Glutamatergic neuron (in vitro differentiated cells): ENCODE measurements at places on chromosomes 11 and 22.
A peak's percentile ranks its signal among the peaks of the same experiment; 100 is the strongest.

- no peak for DNase-seq
Observed at GRCh38 chr22:17767233-17768065, 6.8 kb downstream of the BID start.

GRCh38 chr22:31821572-31821971, 67.8 kb downstream of the DEPDC5 start:
- no peak for DNase-seq

DNA sequence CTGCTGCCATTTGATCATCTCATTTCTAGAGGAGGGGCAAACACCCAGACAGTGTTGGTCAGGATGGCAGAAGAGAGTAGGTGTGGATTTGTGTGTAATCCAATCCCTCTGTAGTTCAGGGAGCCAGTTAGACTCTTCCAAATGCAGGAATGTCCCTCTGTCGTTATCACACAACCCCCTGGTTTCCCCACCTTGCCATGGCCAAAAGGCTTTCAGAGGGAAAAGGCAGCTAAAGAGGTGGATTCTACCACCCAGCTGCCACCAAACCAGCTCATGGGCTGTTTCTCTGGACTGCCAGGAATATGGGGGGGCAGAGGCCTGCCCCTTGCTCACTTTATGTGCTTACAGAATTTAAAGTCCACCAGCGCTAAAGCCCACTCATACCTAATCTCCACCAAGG, 18.1 kb downstream of the TSKU start:
- no peak for DNase-seq

DNA sequence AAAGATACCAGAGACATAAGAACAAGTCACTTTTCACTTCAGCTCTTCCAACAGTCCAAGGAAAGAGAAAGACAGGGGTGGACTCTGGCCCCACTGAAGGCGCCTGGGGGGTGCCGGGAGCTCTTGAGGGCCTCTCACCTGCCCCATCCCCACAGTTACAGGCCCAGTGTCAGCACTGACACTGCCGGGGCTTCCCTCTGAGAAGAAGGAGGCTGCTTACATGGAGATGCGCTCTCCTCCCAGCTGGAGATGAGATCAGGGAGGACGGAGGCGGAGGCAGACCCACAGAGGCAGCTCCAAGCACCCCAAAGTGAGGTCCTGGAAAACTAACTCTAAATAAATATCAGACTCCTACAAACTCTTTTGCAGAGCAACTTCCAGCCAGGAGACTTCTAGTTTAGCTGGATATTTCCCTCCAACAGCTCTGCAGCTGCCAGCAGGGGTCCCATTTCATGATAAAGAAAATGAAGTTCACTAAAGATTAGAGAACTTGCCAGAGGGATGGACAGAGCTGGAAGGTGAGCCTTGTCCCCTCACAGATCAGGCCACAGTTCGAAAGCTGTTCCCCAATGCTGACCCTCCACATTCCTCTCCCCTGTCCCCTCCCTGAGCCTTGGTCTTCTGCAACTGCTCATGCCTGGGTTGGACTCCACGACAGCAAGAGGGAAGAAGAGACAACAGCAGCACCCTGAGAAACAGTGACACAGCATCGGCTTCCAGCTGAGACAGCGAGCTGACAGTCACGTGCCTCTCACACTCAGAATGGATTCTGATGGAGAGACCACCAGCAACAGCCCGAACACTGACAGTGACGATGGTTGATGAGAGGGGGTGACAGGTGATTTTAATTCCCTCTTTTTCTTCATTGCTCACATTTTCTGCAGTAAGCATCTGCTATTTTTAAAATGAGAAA, 5.8 kb downstream of the CARS1 start:
- no peak for DNase-seq

GRCh38 chr11:27545946-27546345, 39.4 kb upstream of the LIN7C start:
- no peak for DNase-seq

DNA sequence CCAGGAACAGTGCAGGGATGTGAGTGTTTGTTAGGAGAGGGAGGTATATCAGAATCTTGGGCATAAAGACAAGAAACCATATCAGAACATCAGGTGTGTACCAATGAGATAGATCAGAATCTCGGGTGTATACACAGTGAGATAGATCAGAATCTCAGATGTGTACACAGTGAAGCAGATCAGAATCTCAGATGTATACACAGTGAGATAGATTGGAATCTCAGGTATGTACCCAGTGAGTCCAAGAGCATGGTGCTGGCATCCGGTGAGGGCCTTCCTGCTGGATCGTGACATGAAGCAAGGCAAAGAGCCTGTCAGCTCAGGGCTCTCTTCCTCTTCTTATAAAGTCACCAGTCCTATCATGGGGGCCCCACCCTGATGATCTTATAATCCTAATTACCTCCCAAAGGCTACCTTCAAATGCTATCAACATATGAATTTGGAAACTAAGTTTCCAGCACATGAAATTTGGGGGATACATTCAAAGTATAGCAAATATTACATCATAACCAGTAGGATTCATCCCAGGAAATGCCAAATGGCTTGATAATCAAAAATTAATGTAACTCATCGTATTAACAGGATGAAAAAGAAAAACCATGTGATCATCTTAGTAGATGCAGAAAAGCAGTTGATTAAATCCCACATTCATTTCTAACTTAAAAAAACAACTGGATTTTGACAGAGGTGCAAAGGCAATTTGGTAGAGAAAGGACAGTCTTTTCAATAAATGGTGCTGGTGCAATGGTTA, 28.6 kb downstream of the PPARA start:
- DNase-seq = no peak

DNA sequence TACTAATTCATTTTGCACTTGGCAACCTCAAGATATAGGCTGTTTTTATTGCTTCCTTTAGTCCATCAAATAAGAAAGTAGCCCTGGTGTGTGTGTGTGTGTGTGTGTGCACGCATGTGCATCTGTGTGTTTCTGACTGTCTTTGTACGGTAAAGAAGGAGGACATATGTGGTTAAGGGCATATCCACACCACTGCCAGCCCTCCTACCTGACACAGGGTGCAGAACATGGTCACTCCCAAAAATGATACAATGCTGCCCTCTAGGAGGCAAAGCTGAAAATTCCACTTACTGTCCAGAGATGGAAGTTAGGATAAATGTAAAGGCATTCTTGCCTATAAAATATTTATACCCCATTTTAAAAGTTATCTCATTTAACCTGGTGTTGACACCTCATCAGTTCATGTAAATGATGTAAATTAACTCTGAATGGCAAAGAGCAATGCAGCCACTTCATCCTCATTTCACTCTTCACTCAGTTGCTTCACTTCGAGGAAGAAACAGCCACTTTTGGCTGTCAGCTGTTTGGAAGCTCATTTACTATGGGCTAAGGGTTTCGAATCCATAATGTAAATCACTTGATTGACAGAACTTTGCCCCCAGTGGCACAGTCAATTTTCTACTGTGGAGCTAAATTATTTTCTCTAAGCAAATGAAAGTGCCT, 83.1 kb upstream of the MTNR1B start:
- DNase-seq = peak; percentile 34

DNA sequence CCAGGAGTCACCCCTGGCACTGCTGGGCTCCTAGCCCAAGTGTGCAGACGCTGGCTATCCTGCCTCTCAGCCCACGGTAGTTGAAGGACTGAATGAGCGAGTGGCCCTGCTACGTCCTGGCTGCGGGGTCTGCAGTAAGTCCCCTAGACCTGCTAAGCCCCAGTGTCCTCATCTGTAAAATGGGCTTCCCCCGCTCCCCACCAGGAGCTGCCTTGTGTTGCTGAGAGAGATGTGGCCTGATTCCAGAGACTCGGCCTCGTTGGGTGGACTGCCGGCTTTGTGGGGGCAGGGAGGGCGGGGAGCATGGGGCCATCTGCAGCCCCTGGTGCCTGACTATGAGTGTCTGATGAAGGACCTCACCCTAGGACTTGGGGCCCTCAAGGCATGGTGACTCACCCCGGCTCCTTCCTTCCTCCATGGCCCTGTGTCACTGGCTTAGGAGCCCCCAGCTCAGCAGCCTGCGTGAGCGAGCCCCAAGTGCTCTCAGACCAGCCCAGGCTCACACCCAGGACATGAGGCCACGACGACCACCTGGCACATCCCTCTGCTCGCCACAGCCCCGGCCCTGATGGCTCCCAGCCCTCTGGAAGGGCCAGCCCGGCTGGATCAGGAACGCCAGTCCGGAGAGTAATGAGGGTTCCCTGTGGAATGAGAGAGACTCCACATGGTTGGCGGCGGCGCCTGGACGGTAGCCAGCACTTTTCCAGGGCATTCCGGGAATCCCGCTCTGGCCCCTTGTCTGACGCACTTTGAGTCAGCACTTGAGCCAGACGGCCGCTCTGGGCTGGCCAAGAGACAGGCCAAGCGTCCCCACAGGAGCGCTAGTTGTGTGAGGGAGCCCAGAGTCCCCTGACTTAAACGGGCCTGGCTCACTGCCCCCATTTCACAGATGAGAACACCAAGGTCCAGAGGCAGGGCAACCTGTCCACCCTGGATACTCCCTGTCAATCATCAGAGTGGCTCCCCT, 50.5 kb upstream of the SHISAL1 start:
- DNase-seq = peak; percentile 11

- no peak for DNase-seq
Observed at GRCh38 chr11:28366549-28367346, 258.6 kb downstream of the METTL15 start.

GRCh38 chr11:47587039-47587716, 700 bp downstream of the FAM180B start:
- no peak for DNase-seq

GRCh38 chr22:40651563-40652501, 15.3 kb upstream of the MRTFA start:
- no peak for DNase-seq

- no peak for DNase-seq
Observed at GRCh38 chr11:95831198-95831883, 41.0 kb downstream of the CEP57 start.

DNA sequence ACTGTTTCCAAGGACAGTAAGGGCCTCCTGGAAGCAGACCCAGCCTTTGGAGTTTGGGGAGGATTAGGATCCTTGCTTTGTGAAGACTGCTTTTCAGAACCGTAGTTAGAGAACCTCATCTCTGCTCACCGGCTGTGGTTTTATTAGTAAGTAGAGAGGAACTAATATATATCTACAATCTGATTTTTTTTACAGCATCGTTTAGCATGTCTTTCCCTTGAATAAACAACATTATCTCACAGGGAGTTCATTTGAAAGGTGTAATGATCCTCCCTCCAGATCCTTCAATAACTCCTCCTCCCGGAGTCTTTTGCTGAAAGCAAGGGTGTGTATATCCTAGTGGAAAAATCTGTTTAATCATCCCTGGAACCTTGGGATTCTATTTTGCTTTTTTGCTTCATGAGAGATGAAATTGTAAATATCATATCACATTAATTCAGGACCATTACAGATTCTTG, 132.7 kb downstream of the DBX1 start:
- DNase-seq = no peak

DNA sequence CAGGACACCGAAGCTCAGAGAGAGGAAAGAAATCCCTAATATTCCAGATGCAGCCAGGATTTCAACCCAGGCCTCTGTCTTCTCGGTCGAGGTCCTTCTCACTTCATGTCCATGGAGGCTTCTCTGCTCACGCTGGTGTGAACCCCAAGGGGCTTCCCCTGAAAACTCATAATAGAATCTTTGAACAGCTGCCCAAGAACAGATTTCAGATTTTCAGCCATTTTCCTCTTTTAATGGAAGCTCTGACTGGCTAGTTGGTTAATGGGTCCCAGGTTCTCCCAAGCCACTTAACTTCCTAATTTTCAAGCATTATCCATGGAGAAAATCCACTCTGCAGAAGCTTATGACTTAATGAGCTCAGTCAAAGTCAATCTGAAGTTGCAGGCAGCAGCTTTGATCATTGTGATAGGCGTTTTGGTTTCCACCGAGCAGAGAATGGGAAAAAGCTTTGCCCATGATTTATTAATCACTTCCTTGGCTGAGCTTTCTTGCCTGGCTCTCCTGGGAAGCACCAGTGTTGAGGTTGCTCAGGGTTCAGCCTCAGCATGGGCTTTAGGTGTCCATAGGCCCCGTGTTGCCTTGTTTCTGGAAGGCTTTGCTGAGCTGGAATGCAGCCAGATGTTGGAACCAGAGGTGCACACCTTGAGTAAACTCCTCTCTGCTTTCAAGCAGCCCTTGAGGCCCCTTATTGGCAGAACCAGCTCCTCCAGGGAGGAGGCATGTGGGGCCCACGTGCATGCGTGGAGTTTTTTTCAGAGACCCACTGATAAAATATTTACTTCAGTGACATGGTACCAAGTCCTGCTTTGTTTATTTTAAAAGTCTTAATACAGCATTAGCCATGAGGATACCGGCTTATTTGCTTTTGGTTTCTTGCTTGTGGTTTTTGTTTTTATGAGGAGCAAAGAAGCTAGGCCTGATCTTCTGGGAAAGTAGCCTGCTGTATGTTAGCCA, 25.5 kb downstream of the LDLRAD3 start:
- DNase-seq = peak; percentile 54

DNA sequence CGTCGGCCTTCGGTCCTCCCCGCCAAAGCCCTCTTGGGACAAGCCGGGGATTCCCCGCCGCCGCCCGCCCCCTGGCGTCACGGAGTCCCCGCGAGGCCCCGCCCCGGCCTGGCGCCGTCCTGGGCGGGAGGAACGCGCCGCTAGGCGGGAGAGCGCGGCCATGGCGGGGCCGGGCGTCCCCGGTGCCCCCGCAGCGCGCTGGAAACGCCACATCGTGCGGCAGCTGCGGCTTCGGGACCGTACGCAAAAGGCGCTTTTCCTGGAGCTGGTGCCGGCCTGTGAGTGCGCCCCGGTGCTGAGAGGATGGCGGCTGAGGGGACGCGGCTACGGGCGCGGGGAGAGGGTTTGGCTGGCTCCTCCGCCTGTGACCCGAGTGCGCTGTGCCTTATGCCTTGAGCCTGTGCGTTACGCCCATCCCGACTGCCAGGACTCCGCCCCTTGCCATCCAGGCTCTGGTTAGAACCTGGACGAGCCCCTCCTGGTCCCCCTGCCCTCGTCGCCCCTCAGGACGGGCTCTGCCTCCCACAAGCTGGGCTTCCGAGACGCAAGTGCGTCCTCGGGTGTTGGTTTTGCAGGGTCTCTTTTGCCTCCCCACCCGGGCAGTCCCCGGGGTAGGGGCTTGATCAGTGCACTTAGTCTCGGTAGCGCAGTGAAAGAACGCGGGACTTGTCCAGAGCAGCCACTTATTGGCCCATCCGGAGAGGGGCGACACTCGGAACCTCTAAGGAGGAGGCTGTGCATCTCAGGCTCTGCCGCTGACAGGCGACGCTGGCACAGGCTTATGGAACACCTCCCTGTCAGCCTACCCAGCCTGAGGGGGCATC, at the start of gene ATG16L2:
ATG16L2 (plus strand) TSS at position 126 of the 824 bp plus-strand sequence; CDS start at position 161, 35 bp downstream.
- DNase-seq = peak; percentile 88

DNA sequence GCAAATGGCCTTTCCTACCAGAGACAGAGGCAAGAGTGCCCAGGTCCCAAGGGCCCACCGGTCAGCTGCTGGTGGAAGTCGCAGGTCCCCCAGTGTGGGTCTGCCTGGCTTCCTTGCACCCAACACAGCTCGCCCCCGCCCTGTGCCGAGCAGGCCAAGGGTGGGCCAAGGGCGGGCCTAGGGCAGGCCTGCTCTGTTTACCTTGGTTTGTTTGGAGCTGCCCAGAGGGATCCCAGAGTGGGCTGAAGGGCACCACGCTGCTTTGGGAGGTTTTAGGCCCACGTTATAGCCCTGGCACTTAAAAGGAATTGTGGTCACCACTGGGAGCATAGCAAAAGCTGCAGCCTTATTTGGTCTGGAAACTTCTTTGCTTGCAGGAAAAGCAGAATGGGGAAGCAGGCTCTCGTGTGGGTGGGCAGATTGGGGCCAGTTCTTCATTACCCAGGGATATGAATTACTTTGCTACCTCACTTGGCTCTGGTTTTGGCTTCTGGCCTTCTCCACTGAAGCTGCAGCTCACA, 38.0 kb downstream of the MRGPRD start:
- DNase-seq = no peak
